ENCODE measurements at places on chromosomes 7 and 10. TPM values are rescaled to one million over a fixed set of nuclear protein-coding genes. Genes with fewer than 3 reads are reported as not detected.

- DNase-seq, result no peak
Measured at GRCh38 chr7:124250297-124251034, 217.6 kb upstream of the TMEM229A start.

DNA sequence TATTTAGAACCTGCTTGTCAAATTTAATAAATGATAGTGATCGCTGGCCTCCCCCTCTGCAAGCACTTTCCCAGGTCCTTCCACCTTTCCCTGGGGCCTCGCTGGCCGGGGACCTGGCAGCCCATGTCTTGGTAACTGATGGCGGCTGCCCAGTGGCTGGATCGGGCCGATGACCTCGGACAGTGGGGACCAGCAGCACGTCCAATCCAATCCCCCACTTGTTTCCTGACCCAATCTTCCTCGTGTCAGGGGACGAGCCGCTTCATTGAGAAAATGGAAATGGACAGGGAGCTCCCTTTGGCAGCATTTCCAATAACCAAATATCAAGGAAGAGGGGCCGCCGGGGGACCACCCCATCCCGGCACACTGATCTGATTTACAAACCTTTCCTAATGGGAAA is 17.2 kb downstream of the EBF3 start:
- no peak for DNase-seq

GRCh38 chr7:100951888-100952560 is 2.7 kb downstream of the MUC3A start:
- no peak for DNase-seq

DNA sequence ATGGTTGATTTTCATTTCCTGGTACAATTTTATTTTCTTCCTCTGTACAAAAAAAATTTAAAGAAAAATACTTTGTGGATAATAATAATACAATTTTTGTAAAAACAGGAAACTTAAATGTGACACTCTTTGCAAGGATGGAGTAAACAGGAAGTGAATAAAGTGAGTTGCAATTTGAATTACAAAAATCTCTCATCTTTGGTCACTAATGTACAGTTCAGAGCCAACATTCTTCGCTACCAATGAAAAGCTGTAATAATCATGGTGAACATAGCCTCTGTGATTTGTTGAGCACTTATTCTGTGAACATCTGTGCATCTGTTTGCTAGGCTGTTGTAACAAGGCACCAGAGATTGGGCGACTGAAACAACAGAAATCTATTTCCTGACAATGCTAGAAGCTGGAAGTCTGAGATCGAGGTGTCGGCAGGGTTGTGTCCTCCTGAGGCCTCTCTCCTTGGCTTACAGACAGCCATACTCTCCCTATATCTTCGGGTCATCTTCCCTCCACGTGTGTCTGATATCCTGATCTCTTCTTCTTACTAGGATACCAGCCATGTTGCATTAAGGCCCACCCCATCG is 295.3 kb upstream of the KLF6 start:
- DNase-seq, result no peak

DNA sequence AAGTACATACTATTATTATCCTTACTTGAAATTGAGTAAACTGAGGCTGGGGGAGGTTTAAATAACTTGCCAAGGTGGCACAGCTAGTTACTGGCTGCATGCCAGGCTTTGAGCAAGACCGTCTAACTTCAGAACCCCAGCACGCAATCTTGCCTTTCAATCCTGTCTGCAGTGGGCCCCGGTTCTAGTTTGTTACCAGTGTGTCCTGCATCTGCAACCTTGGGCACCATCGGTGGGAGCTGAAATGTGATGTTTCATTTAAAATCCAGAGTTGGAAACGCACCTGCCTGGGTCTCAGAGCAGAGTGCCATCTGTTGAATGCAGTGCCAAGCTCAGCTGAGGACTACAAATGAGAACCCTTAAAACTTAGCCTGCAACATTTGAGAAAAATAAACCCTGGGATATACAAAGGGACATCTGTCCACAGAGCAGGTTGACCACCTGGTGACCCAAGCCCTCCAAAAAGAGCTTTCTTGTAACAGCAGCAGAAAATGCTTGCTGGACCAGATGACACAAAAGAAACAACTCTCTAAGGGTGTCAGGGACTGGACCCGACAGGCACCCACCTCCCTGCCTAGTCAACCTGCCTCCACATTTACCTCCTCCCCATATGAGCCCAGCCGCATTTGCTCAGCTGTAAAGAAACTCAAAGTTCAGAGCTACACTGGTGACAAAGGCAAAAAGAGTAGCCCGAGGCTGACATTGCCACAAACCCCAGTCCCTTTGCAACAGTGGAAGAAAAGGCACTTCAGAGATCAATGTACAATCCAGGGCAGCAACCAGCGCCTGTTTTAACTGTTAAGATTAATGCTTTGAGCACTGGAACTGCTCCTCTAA is 1.7 kb downstream of the SH3PXD2A start:
- DNase-seq, result no peak

DNA sequence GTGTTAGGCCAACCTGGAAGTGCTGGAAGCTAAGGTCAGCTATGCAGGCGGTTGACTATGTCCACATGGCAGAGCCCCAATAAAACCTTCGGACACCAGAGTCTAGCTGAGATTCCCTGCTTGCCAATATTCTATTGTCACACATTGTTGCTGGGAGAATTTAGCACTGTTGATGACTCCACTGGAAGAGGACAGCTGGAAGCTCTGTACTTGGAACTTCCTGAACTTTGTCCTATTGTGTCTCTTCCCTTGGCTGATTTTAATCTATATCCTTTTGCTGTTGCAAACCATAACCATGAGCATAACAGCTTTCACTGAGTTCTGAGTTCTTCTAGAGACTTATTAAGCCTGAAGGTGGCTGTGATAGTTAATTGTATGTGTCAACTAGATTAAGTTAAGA is 12.0 kb downstream of the XRCC2 start:
- DNase-seq, result no peak

GRCh38 chr7:17063045-17063383 is 181.2 kb upstream of the AGR3 start:
- no peak for DNase-seq

DNA sequence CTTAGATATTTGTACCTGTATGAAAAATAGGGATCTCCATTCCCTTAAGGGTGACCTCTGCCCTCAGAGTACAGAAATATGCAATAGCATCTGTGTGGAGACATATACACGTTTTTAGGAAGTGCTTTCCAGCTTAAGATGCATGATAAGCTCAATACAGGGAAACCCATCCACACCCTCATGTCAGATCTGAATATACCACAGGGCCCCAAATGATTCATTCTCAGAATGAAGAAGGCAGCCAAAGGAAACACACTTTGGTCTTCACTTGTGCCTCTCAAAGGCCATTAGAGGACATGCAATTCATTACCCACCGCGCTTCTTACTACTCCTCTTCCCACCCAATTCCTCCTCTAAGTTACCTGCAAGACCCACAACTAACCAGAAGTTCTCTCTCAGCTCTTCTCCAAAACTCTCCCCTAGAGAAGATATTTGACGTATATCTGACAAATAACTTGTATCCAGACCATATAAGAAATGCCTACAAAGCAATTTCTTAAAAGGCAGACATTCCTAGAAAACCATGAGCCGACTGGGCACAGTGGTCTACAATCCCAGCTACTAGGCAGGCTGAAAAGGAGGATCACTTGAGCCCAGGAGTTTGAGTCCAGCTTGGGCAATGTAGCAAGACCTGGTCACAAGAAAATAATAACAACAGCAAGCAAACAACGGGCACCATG is 103.0 kb downstream of the OAT start:
- no peak for DNase-seq

DNA sequence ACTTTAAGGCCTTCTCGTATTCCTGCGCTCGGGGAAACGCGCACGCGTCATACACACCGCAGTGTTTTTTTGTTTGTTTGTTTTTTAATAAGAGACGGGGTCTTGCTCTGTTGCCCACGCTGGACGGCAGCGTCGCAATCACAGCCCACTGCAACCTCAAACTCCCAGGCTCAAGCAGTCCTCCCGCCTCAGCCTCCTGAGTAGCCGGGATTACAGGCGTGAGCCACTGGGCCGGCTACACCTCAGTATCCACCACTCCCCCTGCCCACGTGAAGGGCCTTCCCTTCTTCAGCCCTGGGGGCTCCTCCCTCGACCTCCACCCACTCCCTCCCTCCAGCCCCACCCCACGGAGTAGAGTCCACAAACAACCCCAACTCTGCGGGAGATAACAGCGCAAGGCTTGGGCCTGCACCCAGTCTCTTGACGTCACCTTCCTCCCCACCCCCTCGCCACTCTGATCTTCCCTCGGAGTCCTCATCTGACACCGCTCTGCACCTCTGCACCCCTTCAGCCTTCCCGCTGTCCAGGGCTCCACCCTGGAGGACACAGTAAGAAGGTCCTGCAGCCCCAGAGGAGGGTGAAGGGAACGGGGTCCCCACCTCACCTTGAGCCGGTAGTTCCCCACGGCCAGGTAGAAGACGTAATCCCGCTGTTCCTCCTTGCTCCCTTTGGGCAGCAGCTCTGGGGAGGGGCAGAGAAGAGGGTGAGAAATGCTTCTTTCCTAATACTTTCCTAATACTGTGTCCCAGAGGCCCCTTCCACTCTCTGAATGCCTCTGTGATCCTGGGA is 2.8 kb upstream of the CLDN15 start:
- no peak for DNase-seq

DNA sequence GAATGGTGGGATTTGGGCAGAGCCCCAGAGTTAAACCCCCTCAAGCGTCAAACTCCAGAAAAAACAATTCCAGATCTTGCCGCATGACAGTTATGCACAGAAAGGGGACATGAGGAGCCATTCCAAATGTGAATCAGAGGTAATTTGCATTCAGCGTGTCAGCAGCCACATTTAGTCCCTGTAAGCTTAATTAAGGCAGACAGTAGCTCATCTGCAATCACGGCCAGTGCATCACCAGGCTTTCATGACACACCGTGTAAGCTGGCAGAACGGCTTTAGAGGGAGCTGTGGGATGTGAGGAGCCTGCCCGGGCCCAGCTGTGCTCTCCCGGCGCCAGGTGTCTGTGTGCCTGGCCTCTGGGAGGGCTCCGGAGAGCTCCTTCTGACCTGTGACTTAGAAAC is 18.7 kb upstream of the PRKAG2 start:
- DNase-seq, result no peak

DNA sequence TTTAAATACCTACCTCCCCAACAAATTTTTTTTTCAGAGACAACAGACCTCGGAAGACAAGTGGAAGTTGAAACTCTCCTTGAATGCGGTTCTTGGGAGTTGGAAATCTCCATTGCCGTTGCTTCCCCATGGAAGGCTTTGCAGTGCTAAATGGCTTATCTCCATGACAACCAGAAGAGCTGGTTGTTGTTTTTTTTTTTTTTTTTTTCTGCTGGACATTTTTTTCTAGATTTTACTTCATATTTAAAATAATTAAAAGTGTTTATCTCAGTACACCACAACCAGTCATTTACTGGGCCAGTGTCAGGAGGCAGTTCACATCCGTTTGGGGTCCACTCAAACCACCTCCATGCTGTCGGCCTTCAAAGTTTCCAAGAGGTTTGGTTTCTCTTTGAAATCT is 348.5 kb upstream of the PRKCQ start:
- DNase-seq, result no peak

DNA sequence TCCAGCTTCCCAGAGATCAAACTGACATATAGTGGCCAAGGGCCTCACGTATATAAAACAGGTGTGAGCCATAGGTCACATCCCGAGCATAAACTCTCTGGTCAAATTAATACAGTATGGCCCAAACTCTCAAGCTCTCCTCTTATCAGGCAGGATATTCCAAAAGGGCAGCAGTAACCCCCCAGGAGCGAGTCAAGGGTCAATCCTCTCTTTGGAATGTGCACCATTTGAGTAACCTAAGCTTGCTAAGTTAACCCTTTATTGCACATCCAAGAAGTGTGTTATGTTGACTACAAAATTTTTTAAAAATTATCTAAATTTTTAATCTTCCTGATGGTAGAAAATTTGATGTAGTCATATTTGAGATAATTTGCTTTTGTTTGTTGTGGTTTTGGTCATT is 4.5 kb upstream of the TRIM24 start:
- no peak for DNase-seq

DNA sequence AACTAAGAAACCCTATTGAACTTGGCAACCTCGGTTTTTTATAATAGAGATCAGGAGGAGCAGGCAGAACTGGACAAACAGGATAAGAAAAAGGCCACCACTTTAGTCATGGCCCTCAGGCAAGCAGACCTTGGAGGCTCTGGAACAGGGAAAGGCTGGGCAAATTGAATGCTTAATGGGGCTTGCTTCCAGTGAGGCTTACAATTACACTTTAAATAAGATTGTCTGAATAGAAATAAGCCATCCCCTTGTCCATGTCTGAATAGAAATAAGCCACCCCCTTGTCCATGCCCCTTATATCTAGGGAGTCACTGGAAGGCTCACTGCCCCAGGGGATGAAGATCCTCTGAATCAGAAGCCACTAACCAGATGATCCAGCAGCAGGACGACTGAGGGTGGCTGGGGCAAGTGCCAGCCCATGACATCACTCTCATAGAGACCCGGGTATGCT is 40.6 kb downstream of the AKR1B15 start:
- no peak for DNase-seq

- no peak for DNase-seq
Measured at GRCh38 chr10:118977835-118978234, 51.7 kb upstream of the NANOS1 start.

NRCAM gene
- 17.3 TPM for polyA plus RNA-seq

SLC18A3 gene
- not detected for polyA plus RNA-seq

CPEB3 gene
- 3.0 TPM for polyA plus RNA-seq

PON1 gene
- polyA plus RNA-seq, result 0.34 TPM

CAMK2G gene
- polyA plus RNA-seq, result 23.2 TPM

Data from renal cortex interstitium (tissue), 15 donors.